ENCODE measurements at places on chromosomes 5 and 9.
A peak's percentile ranks its signal among the peaks of the same experiment; 100 is the strongest.

GRCh38 chr5:137182576-137182975 is 316.6 kb downstream of the SPOCK1 start:
- DNase-seq, result no peak

- DNase-seq, result no peak
These were observed 49.8 kb downstream of the EBF1 start for GRCh38 chr5:159049844-159050315.

- no peak for DNase-seq
These were observed 19.0 kb downstream of the SPDL1 start for GRCh38 chr5:169602535-169602934.

GRCh38 chr9:33202552-33203201 is 35.5 kb upstream of the B4GALT1 start:
- DNase-seq, result no peak

- no peak for DNase-seq
These were observed 14.8 kb downstream of the C5orf15 start for GRCh38 chr5:133953568-133954145.

DNA sequence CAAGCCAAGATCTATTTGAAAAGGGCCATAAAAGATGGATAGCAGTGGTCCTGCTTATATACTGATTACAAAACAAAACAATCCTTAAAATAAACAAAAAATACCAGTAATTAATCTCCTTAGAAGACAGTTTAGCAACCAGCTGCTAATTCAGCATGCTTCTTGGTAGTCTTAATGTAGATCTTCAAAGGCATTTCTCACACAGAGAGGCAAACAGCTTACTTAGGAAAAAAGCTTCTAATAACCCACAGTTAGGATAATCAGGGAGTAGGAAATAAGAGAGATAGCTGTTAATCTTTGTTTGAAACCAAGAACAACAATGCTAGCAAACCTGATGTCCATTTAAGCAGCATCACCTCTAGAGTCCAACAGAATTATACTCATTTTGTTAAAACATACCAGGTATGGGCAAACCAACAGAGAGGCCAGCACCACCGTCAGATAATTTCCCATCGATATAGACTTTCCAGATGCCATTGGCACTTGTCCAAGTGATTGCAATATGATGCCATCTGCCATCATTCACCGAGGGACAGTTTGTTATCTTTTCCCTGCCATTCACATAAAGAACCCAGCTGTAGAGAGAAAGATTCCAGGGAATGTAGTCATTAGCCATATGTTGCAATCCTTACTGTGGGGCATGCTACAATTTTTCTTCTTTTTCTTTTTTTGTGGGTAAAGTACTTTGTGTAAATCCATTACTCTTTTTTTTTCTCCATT is 105.6 kb upstream of the TXNDC8 start:
- DNase-seq, result no peak

DNA sequence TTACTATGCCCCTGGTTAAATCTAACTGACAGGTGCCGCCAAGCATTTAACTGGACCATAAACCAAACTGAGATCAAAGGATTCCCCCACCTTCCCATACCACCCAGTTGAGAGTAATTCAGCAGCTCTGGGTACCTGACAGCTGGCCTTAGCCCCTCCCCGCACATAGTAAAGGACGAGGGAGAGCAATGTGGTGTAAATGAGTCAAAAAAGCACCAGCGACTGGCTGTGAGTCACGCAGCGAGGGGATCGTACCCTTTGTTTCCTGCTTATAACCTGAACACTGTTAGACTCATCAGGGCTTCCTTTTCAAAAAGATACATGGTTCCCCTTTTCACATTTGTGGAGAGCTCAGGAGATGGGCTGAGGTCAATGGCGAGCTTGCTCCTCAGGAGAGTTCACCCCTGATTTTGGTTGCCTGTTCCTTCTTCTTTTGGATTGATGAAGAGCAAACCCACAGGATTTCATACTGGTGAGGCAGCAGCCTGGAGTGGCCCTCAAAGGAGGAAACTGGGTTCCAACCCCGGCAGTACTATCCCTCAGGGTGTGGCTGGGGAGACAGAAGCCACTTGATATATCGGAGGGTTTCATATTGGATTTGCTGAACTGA is 71.5 kb downstream of the ANKRD33B start:
- DNase-seq, result no peak

DNA sequence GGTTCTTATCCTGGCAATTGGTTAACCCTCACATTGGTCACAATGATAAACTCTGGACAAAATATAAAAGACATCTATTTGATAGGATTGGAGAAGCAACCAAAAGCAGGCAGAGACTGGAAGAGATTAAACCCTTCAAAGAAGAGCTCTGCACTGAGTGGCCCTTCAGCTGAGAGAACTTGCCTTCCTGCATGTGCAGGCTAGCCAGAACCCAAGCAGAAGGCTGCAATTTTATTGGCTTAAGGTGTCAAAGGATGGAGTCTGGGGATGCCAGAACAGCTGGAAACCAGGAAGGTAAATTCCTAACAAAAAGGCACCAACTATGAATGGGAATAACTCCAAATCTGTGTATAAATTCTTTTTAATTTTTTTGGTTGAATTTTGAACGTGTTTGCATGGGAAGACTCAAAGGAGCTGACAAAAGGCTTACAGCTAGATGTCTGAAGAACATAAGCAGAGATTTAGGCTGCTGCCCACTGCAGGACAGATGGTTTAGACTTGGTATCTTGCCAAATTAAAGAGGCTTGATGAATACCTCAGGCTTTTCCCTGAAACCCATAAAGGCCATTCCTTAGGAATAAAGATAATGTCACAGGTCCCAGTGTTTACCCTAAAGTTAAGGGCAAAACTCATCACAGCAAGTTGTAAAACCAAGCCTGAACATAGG is 66.3 kb downstream of the NR2F1 start:
- no peak for DNase-seq

- DNase-seq, result peak; percentile 41
These were observed 2.1 kb downstream of the MXD3 start for GRCh38 chr5:177309351-177310191.

DNA sequence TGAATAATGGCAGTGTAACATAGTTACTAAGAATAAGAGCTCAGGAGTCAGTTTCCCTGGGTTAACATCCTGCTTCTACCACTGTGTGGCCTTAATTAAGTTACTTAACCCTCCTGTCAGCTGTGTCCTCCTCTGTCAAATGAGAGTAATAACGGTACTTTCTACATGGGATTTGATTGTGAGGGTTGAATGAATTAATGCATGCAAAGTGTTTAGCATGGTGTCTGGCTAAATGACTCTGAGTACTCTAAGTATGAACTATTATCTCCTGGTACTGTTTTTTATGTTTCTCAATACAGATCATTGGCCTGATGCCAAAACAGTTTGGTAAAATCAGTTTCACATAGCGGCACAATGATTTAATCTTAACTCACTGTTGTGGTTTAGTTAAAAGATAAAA is 19.6 kb downstream of the ZNF131 start:
- DNase-seq, result no peak

- no peak for DNase-seq
These were observed 46.3 kb upstream of the JMY start for GRCh38 chr5:79189439-79190234.

GRCh38 chr9:83965350-83966208 is 14.4 kb downstream of the HNRNPK start:
- DNase-seq, result no peak

GRCh38 chr5:110851357-110851756 is 112.5 kb downstream of the SLC25A46 start:
- DNase-seq, result no peak

GRCh38 chr9:36772449-36773403 is 200.0 kb downstream of the MELK start:
- no peak for DNase-seq

- DNase-seq, result no peak
These were observed 33.3 kb upstream of the SPDL1 start for GRCh38 chr5:169550227-169550626.

DNA sequence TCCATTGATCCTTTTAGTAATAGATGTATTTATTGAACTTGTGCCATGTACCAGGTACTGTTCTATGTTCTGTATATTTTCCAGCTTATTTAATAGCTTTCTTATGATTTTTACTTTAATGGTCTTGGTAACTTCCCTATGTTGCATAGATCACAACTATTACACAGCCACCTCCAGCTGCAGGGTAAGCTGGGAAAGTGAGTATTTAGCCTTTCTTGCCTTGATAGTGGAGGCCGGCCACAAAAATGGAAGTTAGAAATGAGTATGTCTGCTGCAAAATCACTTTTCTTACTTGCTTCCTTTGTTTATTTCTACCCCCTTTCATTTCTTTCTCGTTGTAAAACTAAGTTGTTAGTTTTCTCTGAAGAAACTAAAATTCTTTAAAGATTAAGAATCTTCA is 43.1 kb upstream of the ANKDD1B start:
- no peak for DNase-seq

- no peak for DNase-seq
These were observed 37.7 kb upstream of the RNF38 start for GRCh38 chr9:36437790-36438189.

DNA sequence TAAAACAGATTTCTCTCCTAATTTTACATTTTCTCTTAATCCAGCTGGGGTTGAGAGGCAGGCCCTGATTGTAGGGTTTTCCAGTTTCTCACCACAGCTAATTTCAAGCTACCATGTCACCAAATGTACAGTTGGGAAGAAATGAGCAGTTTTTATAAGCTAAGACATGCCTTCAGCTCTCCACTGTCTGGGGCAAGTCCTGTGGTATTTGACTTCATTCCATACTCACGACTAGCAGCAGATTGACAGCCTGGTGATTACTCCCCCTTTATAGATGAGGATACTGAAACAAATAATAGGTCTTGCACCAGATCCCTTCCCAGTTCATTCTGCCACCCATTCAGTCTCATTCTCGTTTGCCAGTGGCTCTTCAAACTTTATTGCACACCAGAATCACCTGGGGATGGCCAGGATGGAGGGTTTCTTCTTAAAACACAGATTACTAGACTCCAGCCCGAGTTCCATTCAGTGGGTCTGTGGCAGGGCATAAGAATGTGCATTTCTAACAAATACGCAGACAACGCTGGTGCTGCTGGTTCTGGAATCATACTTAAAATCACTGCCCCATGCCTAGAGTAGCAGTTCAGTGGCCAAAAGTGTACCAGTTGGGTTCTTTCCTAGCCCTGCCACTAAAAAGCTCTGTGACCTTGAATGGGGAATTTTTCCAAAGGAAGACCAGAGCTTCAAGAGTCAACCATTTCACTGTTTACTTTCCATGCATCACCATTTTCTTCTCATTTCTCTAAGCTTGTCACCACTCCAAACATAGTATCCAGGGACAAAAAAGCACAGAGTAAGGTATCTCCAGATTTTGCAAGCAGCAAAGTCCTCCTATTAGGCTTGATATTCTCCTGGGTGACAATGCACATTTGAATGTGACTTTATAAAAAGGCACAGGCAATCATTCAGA is 64.3 kb downstream of the CSNK1A1 start:
- DNase-seq, result no peak

- no peak for DNase-seq
These were observed 54.3 kb upstream of the MEGF10 start for GRCh38 chr5:127236254-127236653.

DNA sequence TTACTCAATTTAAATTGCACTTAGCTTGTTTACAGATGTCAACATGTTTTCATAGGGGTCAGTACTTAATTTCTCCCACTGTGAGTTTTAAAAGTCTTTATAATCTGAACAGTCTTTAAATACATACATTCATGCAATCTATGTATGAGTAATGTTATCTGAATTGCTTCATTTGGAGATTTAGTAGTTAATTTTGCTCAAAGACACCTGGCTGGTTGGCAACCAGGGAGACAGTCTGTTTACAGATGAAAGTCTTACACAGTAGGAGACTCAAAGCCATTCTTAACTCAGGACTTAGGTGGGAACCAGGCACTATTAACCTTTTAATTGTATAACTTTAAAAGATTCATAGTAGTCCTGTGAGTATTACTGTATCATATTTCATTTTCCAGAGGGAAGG is 29.3 kb downstream of the DAB2 start:
- DNase-seq, result no peak

DNA sequence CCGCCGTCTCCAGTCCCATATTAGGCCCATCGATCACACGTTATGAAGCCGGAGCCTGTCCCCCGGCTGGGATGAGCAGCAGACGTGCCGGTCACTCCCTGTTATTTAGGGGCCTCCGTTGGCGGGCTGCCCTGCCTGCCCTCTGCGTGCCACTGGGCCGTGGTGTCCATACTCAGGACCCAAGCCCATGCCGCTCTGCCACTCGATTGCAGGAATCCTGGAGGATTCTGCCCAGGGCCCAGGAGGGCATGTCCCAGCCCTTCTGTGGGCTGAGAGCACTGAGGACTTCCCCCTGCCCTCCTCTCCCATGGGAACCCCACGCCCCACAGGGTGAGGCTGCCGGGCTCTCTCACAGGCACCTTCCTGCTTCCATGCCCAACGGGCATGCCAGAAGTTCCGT is 19.6 kb upstream of the LAMC3 start:
- DNase-seq, result no peak

GRCh38 chr9:22650946-22651345 is 204.3 kb downstream of the DMRTA1 start:
- DNase-seq, result no peak

DNA sequence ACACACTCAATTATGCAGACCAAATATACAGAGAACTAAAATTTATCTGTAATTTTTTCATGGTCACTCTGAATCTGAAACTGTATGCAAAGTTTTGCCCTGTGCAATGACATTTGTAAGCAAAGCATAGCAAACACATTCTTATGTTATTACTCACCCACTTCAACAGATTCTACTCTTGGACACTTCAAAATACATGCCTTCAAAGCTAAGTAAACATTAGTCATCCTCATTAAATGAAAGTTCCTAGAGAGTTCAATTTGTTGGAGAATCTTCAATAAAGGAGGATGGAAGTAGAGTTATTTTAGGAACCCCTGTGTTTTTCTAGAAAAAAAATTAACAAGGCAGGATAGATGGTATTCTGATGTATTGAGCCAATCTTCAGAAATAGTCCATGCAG is 639.7 kb upstream of the C9orf72 start:
- DNase-seq, result no peak

DNA sequence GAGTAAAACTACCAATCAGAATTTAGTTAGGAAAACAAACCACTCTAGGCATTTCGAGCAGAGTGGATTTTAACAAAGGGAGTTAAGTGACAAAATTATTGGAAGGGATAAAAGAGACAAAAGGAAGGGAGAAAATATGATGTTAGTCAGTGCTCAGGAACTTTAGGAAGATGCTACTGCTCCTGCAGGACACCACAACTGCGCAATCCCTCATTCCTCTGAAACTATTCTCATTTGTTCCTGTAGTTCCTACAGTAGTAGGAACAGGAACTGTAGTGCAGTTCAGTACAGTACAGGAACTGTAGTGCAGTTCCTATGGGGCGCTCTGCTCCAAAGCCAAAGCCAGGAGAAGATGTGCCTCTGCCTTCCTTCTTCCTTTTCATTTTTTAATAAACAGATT is 29.9 kb upstream of the MEGF10 start:
- no peak for DNase-seq

- no peak for DNase-seq
These were observed 2.5 kb downstream of the LPAR1 start for GRCh38 chr9:111035543-111036428.
